Naive B cell (primary cell): ENCODE measurements at places on chromosomes 4 and X.

- H3K27ac ChIP-seq, result no peak overlapping the region
- no peak for DNase-seq
- no peaks in the 10 kb centered on the region for H3K27me3 ChIP-seq
These were observed 14.9 kb downstream of the RASL11B start for GRCh38 chr4:52877036-52877435.

DNA sequence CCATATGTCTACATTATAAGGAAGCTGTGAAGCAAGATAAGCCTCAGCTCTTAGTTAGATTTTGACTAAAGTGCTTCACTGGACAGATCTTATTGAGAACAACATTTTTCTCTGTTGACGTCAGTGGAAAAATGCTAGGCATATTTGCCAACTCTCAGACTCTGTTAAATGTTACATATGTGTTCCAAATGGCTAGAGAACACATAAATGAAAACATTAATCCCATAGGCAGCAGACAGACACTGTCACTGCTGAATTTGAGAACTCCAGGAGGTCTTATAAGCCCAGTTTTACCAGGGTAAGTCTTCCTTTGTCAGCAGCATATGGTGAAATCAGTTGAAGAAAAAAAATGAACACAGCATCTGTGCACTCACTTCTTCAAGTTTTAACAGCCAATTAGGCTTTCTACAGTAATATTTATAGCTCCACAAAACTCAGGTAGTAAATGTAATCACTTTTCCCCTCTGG is 186.9 kb downstream of the CAMK2D start:
- no peaks in the 10 kb centered on the region for H3K27me3 ChIP-seq
- H3K36me3 ChIP-seq, result peaks cover 22% of the 10 kb centered on the region
- peak overlapping the region; percentile 24 for H3K27ac ChIP-seq
- no peak overlapping the region for H3K4me3 ChIP-seq
- peaks cover 43% of the 10 kb centered on the region for H3K4me1 ChIP-seq
- DNase-seq, result no peak

GRCh38 chr4:163473576-163473975 is at the start of gene TKTL2:
Gene TKTL2 (minus strand): TSS chr4:163473754. CDS start chr4:163473734, 20 bp downstream.
- H3K27ac ChIP-seq, result no peak within 1 kb of the TSS
- H3K36me3 ChIP-seq, result no peaks in the 10 kb centered on the region
- no peak for DNase-seq
- H3K4me3 ChIP-seq, result no peak within 1 kb of the TSS
- peaks cover 15% of the 10 kb centered on the region for H3K27me3 ChIP-seq
- no peaks in the 10 kb centered on the region for H3K4me1 ChIP-seq

DNA sequence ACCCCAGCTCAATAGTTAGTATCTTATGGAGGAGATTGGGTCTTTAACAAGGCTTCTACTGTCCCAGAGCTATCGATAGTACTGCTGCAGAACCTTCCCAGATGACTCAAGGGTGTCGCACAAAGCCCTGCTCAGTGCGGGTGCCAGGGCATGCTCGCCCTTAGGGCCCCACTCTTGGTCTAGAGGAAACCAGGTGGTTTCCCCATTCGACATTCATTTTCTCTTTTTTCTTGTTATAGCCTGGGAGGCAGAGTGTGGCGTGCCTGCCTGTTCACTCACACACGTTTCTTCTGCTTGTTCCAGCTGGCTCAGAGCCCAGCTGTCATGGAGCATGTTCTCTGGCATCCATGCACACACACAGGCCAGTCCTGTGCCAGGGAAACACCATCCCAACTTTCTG is 144.5 kb downstream of the SMIM20 start:
- no peak for DNase-seq
- no peaks in the 10 kb centered on the region for H3K4me1 ChIP-seq
- H3K4me3 ChIP-seq, result no peak overlapping the region
- no peak overlapping the region for H3K27ac ChIP-seq
- H3K36me3 ChIP-seq, result no peaks in the 10 kb centered on the region
- H3K27me3 ChIP-seq, result peaks cover 9% of the 10 kb centered on the region

- no peak overlapping the region for H3K27ac ChIP-seq
- H3K4me1 ChIP-seq, result no peaks in the 10 kb centered on the region
- DNase-seq, result no peak
- H3K36me3 ChIP-seq, result peaks cover 8% of the 10 kb centered on the region
- peaks cover 4% of the 10 kb centered on the region for H3K27me3 ChIP-seq
These were observed 173.5 kb downstream of the ASMT start for GRCh38 chrX:1788300-1788911.

- H3K4me3 ChIP-seq, result no peak overlapping the region
- no peaks in the 10 kb centered on the region for H3K4me1 ChIP-seq
- H3K36me3 ChIP-seq, result peaks cover 17% of the 10 kb centered on the region
- no peak for DNase-seq
- no peak overlapping the region for H3K27ac ChIP-seq
- no peaks in the 10 kb centered on the region for H3K27me3 ChIP-seq
These were observed 96.5 kb downstream of the HDAC8 start for GRCh38 chrX:72475952-72476668.
